ENCODE measurements at places on chromosomes 7 and 10.

DNA sequence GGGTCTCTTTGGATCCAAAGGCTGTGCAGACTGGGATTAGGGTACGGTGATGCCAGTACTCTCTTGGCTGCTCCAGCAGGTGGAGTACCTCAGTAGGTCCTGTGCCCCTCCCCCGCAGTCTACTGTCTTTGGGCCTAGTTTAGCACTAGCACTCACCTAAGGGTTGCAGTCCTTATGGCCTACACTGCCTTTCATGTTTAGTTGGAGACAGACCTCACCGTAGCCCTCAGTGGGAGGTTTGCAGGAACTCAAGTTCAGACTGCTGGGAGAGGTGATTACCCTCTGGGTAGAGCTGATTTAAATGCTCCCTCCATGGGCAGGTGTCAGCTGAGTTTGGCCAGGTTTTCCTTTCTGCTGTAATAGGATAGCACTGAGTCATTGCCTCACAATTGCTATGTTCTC lies 210.8 kb upstream of the TMEM196 start:
- peak; percentile 67 for DNase-seq

- no peak for DNase-seq
Observed at GRCh38 chr7:22627136-22627535, 99.9 kb upstream of the IL6 start.

DNA sequence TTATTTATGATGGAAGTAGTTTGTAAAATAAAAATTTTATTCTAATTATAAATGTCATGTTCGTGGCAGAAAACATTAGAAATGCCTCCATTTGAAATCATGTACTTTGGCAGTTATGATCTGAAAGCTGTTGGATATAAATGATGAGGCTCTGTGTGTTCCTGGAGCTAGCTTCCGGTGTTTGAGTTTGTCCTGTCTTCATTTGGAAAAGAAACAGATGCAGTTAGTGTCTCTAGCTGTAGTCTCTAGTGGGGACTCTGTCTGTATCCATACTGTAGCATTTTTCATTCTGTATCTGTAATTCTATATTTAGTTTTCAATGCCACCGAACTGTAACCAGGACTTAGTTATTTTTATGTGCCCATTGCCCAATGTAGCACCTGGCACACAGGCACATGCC lies 197.0 kb upstream of the FZD1 start:
- DNase-seq: no peak

- DNase-seq: no peak
Observed at GRCh38 chr10:50648089-50648934, 24.6 kb upstream of the SGMS1 start.

- DNase-seq: no peak
Observed at GRCh38 chr10:69960988-69961880, 91.4 kb upstream of the MACROH2A2 start.

DNA sequence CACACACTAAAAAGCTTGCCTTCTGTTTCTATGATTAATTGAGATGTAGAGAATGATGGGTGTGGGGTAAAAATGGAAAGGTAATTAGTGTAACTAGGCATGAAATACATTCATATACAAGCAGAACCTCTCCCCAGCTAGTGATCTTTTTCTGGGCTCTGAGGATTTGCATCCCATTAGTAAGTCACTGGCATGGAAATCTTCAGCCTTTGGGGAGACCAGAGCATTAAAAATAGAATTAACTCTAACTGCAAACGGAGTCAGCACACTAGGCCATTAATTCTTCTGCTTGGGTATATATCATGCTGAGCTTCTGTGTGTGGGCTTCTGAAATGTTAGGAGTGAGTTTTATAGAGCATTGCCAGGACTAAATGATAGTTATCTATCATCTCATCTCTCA lies 128.9 kb downstream of the HDAC9 start:
- DNase-seq: no peak

- no peak for DNase-seq
Observed at GRCh38 chr10:71396084-71396710, 523 bp upstream of the CDH23 start.

DNA sequence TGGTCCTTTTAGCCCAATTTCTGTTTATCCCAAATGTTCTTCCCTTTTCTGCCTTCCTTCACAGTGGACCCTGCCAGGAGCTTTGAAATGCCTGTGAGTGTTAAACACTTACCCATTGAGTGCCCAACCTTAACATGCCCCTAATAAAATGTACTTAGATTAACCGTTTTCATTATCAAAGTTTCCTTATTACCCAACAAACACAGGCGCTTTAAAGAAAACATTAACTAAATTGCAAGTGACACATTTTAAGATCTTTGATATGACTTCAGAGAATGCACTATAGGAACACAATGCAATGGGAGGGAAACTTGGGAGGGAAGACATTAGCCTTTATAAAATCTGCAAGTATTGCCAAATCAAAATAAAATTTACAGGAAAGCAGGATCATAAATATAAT lies 177.0 kb downstream of the CFTR start:
- DNase-seq: no peak

- DNase-seq: no peak
Observed at GRCh38 chr7:119090851-119091250, 866.3 kb downstream of the ANKRD7 start.

DNA sequence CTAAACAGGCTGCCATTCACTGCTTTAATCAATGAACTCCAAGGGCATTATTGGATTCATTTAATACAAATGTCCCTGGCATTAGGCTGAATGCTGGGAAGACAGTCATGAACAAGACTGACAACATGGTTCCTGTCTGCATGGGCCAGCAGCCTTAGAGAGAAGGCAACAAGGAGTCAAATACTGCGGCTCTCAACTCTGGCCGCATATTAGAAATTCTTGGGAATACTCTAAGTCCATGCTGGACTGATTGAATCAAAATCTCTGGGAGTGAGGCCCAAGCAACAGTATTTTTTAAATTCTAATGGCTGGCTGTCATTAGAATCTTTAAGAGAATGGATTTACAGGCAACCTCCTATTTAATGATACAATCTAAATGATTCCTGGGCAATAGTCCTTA lies 34.1 kb downstream of the FGFBP3 start:
- DNase-seq: no peak

- DNase-seq: no peak
Observed at GRCh38 chr10:28984431-28984830, 304.4 kb upstream of the LYZL1 start.

- no peak for DNase-seq
Observed at GRCh38 chr7:90485734-90486316, 16.4 kb downstream of the PTTG1IP2 start.

GRCh38 chr7:81003326-81003725 lies 84.5 kb upstream of the SEMA3C start:
- no peak for DNase-seq
